ENCODE measurements at places on chromosomes 2 and 18.

GRCh38 chr2:3113769-3114168 lies 263.8 kb downstream of the EIPR1 start:
- no peak for DNase-seq

- no peak for DNase-seq
Observed at GRCh38 chr2:227816507-227817294, 3.1 kb downstream of the CCL20 start.

GRCh38 chr2:163066085-163066484 lies 227.5 kb upstream of the KCNH7 start:
- DNase-seq = no peak

- DNase-seq = no peak
Observed at GRCh38 chr2:102266204-102266603, 45.2 kb upstream of the IL1RL1 start.

DNA sequence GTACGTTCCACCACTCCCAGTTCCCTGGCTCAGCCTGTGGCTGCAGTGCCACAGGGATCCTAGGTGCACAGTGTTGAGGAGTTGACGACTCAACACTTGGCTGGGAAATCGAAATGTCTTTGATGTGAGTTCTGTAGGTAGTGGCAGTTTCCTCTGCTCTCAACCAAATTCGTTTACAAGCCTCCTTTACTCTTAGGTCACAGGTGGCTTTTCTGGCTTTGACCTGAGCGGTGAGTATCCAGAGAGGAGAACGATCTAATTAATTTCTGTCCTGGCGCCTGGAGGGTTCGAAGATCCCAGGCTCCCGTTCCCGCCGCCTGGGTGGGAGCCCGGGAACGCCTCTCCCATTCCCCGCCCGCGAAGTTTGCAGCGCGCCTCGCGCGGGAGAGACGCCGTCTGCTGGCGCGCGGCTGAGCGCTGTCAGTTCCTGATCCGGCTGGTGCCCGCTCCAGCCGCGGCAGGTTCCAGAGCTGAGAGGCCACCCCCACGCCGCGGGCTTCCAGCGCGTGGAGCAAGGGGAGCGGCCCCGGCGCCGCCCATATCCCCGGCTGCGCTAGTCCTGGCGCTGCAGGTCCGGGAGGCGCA lies at the start of gene LAMA3:
Gene LAMA3 (plus strand): TSS at position 423 of the 585 bp plus-strand sequence. CDS start 231 bp downstream, outside the sequence.
- no peak for DNase-seq

DNA sequence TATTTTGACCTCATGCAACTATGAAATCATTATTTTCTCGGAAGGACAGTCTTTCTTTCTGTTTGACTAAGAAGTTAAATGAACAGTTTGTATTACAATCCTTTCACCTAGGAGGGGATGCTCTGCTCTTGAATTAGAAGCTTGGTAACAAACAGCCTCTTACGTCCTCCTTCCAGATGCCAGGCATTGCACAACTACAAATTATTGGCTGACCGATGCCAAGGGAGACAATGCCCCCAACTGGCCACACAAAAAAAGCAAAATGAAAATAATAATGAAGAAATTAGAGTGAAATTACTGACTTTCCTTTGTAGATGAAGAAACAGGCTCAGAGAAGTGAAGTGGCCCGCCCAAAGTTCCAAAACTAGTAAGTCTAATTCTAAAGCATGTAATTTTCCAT lies 177.9 kb downstream of the CYRIA start:
- DNase-seq = no peak

- peak; percentile 26 for DNase-seq
Observed at GRCh38 chr2:1742681-1743395, 1.5 kb downstream of the PXDN start.

GRCh38 chr2:47888581-47889280 lies 17.6 kb downstream of the FBXO11 start:
- DNase-seq = peak; percentile 33

- DNase-seq = no peak
Observed at GRCh38 chr18:7307526-7307925, 76.6 kb downstream of the LRRC30 start.

GRCh38 chr2:99803846-99804245 lies 314.0 kb upstream of the REV1 start:
- no peak for DNase-seq
